Stimulated activated CD8-positive, alpha-beta memory T cell treated with anti-CD3 and anti-CD28 coated beads, Interleukin-4, amount 100 ng/mL, for 1 hour (primary cell): ENCODE measurements at places on chromosomes 3 and 15.

GRCh38 chr15:98901434-98902072 lies 106.0 kb downstream of the PGPEP1L start:
- DNase-seq = no peak

DNA sequence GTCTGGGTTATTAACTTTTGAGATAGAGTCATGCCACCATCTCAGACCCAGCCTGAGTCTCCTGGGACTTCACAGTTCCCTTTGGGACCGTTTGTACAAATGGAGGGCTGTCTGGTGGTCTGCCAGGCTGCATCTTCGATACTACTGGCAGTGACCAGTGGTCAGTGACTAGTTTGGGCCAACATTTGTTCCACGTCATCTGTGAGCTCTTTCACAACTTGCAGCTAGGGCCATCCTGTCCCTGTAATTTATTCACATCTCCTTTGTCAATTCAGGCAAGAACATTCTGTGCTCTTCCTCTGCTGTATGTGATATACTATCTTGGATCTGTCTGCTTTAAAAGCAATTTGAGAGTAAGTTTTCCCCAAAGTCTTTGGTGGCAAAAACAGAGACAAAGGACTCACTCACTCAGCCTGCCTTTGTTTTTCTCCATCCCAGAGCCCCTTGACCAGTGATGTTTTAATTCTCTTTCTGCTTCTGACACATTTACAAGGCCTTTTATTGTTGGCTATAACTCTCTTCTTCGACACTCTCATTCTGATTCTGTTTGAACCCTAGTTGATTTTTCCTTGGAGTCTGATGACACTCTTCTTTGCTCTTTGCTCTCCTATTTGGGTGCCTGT lies 353.4 kb downstream of the EPHB1 start:
- DNase-seq = no peak

GRCh38 chr3:139251529-139251928 lies 92.3 kb upstream of the MRPS22 start:
- DNase-seq = no peak

DNA sequence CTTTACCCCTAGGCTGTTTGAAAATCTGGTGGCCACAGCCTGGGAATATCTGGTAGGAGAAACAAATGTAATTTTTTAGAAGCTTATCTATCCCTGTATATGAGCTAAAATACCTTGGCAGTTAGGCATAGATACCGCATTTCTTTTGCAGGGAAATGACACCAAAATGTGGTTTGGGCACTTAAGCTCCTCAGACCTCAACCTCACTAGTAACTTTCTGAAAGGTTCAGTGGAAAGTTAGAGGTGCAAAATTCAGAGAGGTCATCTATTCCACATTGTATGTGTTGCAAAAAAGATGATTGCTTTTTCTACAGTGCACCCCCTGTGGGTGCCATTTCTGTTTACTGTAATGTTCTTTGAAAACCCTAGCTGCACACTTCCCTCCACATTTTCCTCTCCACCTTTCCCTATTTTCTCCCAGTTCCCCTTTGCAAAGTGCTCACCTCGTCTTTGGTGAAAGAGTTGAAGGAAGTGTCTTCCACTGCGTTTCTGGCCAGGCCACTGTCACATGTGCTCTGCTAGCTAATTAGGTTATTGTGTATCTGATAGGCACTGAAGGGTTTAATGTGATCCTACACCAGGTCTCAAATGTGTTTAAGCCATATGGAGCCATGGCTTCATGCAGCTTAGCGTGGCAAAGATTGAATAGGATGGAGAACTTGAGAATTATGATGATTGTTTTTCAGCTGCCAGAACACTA lies 1.3 kb downstream of the SACM1L start:
- no peak for DNase-seq

GRCh38 chr15:70253461-70254156 lies 155.9 kb upstream of the TLE3 start:
- DNase-seq = no peak

DNA sequence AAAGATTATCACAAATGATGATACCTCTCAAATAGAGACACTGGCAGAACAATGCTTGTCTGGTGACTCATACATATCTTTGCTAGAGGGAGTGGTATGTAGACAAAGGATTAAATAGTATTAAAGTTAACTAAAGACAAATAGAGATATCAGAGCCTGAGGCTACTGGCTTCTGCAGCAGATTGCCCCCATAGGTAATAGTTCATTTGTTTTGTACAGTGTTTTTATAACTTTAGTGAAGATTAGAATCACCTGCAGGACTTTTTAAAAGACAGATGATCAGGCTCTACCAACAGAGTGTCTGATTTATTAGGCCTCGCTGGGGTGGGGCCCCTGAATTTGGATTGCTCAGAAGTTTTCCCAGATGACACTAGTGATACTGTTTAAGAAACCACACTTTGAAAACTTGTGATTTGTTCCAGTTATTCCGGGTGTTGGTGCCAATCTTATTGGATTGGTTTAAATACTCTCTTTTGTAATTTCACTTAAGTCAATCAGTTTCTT lies 96.4 kb downstream of the NAALADL2 start:
- no peak for DNase-seq
